ENCODE measurements at places on chromosomes 7 and 10.
A peak's percentile ranks its signal among the peaks of the same experiment; 100 is the strongest.

- no peak for DNase-seq
These were observed 37.9 kb downstream of the ZC3HC1 start for GRCh38 chr7:130013241-130013640.

DNA sequence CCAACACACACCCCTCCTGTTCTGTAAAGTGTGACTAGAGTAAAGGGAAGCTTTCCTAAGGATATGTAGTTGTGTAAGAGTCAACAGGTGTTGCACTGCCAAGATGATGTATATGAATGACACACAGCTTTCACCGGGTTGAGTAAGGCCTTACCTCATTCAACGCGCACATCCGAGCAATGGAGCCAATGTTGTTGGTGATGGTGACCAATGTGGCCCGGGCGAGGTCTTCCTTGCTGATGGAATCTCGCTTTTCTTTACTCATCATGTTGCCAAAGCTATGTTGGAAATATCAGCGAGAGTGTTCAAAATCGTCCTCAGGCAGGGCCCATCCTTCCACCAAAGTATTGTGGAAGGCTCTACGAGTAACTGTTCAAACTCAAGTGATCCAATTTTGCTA, 52.0 kb downstream of the PANK1 start:
- no peak for DNase-seq

GRCh38 chr7:142606081-142606480, 143.2 kb upstream of the PRSS1 start:
- DNase-seq = no peak

DNA sequence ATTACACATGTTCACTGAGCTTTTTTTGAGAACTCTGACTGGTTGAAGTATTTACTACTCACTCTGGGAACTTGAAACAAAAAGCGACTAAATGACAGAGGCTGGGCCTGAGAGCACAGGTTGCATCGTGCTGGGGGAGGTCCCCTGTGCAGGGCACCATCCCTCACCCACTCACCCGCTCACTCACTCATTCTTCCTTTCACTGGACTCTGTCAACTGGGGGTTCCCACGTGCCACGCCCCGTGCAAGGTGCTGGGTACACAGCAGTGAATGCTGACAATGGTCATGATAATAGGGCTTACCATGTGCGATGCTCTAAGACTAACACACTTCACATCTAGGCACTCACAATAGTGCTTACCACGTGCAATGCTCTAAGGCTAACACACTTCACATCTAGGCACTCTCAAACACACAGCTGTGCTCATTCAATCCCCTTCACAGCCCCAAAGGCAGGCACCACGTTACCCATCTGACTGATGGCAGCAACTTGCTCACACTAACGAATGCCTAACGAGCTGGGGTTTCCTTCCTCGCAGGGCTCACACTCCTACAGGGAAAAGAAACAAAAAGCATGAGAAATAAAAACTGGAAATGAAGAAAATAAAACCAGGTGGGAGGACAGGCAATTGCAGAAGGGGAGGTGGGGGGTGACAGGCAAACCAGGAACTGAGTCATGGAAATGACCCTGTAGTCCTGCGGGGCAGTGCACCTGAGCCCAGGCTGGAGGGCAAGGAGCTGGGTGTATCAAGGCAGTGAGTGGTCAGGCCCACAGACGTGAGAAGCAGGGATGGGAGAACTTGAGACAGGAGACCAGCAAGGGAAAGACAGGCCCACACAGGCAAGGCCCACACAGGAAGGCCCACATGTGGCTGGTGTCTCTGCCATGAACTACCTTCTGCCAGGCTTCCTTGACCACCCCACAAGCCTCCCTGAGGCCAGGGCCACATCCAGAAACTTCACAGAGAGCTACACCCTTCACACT, 147.0 kb upstream of the FAM20C start:
- DNase-seq = no peak

- no peak for DNase-seq
These were observed 53.8 kb downstream of the PDGFA start for GRCh38 chr7:465710-466400.

GRCh38 chr7:159127691-159128642, 16.7 kb downstream of the VIPR2 start:
- no peak for DNase-seq

DNA sequence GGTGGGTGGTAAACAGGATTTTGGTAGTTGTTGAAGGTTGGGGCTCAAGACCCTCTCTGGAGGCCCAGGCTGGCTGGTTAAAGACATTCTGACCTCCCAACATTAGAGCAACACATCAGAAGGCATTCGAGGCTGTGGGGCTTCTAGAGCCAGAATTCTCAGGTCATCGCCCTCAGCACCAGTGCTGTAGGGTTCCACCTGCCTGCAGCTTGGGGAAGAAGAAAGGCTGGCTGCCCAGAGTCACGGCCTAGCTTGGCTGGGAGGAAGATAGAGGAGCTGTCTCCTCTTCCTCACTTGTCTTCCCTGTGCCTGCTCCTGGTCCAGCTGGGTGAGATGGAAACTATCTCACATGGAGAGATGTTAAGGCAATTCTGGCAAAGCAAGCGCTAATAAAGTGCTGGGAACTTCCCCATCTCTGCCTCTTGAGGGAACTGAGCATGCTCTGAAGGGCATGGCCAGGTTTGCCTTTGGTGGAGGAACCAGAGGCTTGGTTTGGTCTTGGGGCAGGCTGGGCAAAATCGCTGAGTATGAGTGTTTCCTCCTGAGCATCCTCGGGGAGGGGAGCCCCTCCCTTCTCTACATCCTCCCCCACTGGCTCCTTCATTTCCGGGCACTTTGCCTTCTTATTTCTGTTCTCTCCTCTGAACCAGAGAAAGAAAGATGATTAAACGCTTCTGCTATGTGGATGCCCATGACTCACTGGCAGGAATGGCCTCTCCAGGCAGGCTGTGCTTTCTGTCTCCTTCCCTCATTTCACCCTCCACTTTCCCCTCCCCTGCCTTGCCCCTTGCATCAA, 509.0 kb upstream of the PODXL start:
- DNase-seq = no peak

DNA sequence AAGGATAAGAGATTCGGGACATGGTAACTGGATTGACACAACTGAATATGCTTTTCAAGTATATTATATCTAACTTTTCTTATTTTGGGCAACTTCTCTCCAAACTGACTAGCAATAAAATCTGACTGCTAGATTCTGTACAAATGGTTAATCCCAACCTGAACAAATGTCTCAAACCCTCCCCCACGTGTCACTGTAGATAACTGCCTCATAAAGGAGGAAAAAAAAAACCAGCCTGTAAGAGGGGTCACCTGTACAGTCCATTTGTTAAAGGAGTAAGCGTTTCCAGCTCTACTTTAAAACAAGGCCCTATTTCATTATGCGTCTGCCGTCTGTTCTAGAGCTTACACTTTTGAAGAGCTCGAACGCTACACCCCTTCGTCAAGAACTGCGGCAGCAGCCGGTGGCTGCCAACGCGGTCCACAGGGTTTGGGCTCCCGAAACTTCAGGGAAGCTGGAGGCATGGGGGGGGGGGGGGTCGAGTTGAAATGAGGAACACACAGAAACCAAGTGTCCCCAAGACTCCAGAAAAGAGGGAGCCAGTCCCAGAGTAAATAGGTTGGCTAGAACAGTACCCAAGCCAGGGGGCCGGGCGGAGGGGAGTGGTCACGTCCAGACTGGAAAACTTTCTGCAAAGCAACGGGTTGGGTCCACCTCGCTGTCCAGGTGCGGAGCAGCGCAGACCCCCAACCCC, 492 bp downstream of the COG5 start:
- peak; percentile 21 for DNase-seq

GRCh38 chr10:78623578-78624215, 445.1 kb upstream of the ZMIZ1 start:
- DNase-seq = peak; percentile 31

- DNase-seq = no peak
These were observed 384.2 kb downstream of the SUGCT start for GRCh38 chr7:40519009-40519408.

- DNase-seq = no peak
These were observed 5.6 kb downstream of the CH25H start for GRCh38 chr10:89201345-89202032.

DNA sequence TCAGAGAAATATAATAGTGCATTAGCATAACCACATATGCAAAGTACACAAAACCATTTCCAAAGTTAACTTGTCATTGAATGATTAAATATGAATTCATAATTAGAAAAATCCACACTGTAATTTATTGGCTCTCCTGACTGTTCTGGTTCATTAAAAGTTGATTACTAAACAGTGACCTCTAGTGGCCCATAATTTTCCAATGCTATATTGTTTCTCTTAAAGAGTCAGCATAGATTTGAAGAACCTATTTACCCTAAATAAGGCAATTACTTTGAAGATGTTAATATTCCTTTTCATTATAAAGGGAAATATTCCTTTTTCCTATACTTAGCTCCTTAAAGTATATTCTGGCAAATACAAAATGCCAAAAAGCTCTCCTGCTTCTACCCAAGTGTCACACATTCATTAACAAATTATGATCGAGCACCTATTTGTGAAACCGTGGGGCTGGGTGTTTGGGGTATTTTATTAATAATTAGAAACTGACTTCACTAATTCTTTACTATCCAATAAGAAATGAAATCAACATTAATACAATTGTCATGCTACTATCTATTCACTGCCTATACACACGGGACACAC, 86.2 kb downstream of the HIBADH start:
- DNase-seq = peak; percentile 71

DNA sequence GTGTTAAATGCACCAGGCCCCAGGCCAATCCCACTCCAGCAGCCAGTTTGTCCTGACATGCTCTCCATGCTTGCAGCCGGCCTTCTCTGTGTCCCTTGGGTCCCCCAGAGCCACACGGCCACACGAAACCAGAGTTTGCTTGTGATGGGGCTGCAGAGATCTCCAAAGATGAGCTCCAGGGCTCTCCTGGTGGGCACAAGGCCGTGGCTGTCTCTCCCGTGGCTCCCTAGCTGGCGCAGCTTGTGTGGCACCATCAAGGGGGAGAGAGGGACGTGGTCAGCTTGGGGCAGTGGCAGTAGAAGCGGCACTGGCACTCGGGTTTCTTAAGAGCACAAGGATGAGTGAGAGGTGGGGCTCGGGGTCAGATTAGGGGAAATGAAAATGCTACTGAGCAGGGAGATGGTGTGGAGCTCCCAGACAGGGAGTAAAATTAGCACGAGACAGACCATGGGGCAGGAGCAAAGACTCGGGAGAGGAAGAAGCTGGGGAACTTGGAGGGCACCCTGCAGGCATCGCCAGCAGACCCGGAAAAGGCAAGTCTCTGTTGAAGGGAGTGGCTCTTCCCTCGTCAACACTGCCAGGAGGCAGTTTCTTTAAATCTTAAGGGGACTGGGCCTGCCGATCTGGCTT, 572.5 kb upstream of the FOXK1 start:
- no peak for DNase-seq

GRCh38 chr10:95814011-95814727, 58.2 kb downstream of the ENTPD1 start:
- DNase-seq = no peak
